ENCODE measurements at places on chromosomes 6 and 20.
A peak's percentile ranks its signal among the peaks of the same experiment; 100 is the strongest.

DNA sequence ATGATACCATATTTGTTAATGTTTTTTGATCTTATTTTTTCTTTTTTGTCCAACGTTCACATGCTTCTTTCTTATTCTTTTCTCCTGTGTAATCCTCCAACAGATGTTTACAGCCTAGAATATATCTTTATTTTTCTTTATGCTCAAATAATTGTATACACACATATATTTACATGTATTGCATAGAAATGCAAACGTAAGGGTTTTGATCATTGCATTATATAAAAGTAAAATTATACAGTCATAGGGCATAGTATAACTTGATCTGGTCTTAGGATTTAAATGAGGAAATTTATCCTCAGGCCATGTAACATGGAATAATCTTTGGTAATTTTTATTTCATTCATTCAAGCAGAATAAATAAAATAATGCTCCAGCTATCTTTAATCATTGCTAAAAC is 84.9 kb upstream of the EEF1E1 start:
- DNase-seq: no peak

- peak; percentile 13 for DNase-seq
Measured at GRCh38 chr20:58086763-58087561, 141.5 kb downstream of the ANKRD60 start.

DNA sequence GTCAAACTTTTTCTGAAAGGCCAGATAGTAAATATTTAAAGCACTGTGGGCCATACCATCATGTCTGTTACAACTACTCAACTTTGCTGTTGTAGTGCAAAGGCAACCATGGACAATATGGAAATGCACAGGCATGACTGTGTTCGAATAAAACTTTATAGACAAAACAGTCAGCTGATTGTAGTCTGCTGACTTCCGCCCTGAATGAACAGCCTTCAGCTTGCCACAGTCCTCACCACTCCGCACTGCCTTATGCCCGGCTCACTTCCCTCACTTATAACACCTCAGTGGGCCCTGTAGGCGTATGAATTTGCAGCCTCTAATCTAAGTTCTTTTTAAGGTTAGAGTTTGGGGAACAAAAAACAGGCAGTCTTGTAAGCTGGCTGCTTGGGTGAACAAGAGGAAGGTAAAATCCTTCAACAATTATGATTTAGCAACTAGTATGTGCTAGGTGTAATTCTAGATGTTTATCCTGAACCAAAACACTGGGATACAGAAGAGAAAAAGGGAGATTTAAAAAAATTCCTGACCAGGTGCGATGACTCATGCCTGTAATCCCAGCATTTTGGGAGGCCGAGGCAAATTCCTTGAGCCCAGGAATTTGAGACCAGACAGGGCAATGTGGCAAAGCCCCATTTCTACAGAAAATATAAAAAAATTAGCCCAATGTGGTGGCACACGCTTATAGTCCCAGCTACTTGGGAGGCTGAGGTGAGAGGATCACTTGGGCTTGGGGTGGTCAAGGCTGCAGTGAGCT is 6.8 kb upstream of the SLC2A10 start:
- no peak for DNase-seq

DNA sequence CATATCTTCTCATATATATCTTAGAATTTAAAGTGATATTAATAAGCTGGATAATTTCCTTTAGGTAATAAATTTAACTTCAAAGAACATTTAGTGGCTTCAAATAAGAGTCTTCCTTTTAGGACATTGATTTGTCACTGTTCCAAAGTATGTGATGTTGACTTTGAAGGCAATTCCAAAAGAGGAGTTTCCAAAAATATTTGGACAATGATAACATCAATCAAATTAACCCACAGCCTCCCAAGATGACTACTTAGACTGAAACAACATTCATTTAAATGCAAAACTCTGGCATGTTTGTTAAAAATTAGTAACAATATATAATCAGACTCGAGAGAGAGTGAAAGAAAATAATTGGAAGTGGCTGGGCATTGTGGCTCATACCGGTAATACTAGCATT is 211.1 kb downstream of the OGFRL1 start:
- no peak for DNase-seq

DNA sequence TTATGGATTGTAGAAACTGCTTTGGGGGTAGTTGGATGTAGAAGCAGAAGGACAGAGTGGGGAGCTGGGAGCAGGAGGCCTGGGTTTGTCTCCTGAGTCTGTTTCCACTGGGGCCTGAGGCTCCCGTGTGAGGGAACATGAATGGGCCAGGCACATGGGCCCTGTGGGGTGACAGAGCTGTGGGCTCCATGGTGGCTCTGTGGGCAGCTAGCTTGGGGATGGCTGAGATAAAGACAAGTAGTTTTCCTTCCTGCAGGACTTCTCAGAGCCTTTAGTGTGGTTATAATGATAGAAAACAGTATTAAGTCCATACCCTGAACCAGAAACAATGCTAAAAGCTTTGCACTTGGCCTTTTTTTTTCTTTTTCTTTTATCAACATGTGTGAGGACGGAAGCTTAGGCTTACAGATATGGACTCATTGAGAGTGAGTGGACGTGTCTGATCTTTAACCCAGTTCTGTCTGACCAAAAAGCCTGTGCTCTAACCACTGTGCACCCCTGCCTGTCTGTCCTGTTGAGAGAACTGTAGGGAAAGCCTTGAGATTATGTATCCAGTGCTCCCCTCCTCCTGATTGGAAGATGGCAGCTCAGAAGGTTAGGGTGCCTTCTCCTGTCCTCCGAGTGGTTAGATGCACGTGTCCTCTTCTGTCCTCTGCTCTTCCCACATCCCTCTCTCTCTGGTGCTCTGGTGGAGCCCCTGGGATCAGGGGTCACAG is 98.3 kb downstream of the CDH26 start:
- DNase-seq: no peak

DNA sequence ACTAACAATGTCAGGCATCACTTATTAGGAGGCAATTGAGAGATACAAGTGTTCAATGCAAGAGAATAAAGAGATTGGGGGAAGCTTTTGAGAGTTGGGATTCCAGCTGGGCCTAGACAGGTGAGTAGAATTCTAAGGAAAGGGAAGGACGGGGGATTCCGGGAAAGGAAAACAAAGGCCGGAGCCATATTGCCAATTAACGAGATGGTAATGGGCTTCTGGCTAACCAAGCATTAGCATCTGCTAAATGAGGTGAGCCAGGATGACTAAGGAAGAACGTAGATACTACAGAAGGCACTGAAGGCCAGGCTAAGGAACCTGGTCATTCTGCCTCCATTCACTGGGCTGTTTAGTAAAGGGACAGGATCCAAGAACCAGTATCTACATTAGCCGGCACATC is 10.5 kb downstream of the FYN start:
- no peak for DNase-seq

Data from kidney glomerular epithelial cell (primary cell).